IMR-90 (cell line): ENCODE measurements at places on chromosomes 12 and 14. TPM values are rescaled to one million over a fixed set of nuclear protein-coding genes. Genes with fewer than 3 reads are reported as not detected.

Gene LYZ
- not detected in 2 replicates for total RNA-seq

DNA sequence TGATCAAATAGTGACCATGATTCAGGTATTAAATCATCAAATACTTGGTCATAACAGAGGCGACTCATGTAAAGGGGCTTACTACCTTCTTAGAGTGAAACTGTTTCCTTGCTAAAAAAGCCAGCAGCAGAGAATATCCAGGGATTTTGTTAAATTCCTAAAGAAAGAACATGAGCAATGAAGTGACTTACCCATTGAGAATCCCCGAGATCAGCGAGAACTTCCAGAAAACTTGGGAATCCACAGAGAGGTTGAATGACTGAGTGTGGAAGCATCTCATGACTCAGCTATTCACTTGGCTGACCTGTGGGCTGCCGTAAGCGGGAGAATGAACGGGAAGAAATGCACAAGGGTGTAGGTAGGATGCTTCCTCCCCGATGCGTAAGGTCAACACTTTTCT, 85.3 kb upstream of the KCNA1 start:
- H3K36me3 ChIP-seq = no peaks in the 10 kb centered on the region
- H3K27ac ChIP-seq = no peak overlapping the region
- no peaks in the 10 kb centered on the region; the same call in none of the 2 replicates for H3K27me3 ChIP-seq

GRCh38 chr14:34749408-34749807, 35.0 kb upstream of the CFL2 start:
- H3K36me3 ChIP-seq = no peaks in the 10 kb centered on the region
- no peak overlapping the region for H3K27ac ChIP-seq
- DNase-seq = no peak

- H3K36me3 ChIP-seq = no peaks in the 10 kb centered on the region
- H3K4me1 ChIP-seq = no peaks in the 10 kb centered on the region
- no peak for DNase-seq
Measured at GRCh38 chr12:103020839-103021238, 63.4 kb downstream of the ASCL1 start.

DNA sequence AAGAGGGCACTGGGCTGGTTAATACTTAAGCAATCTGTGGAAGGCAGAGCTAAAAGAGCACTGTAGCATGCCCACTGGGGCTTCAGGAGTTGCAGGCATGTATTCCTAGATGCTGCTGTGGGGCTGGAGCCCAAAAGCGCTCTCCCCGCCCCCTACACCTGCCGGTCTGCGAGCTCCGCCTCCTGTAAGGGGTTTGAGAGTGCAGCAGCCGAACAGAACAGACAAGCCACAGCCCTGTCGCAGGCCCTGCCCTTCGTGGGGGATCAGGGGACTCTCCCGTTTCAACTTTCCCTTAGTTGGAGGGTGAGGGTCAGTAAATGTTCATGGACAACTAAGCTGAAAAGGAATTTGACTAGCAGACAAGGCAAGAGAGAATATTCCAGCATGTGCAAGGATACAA, 17.6 kb downstream of the SLC38A6 start:
- no peaks in the 10 kb centered on the region for H3K27me3 ChIP-seq
- H3K36me3 ChIP-seq = peaks cover 10% of the 10 kb centered on the region
- no peak for DNase-seq

Gene ANKRD33
- total RNA-seq = under 0.01 TPM in 1 of 2 replicates, not detected in the other

- H3K4me1 ChIP-seq = no peaks in the 10 kb centered on the region
- no peak overlapping the region for H3K4me3 ChIP-seq
- no peaks in the 10 kb centered on the region for H3K27me3 ChIP-seq
- H3K36me3 ChIP-seq = no peaks in the 10 kb centered on the region
- no peak overlapping the region for H3K27ac ChIP-seq
Measured at GRCh38 chr14:79745046-79745445, 466.3 kb downstream of the DIO2 start.

- H3K4me1 ChIP-seq = no peaks in the 10 kb centered on the region
- H3K27me3 ChIP-seq = no peaks in the 10 kb centered on the region
- peak; percentile 50 for DNase-seq
- H3K36me3 ChIP-seq = peaks cover 45% of the 10 kb centered on the region
- H3K27ac ChIP-seq = no peak overlapping the region
Measured at GRCh38 chr12:130803702-130804101, 35.3 kb downstream of the STX2 start.
